ENCODE measurements at places on chromosomes 5 and 9.

GRCh38 chr5:34854459-34855174 lies 15.7 kb downstream of the TTC23L start:
- no peak for DNase-seq

- no peak for DNase-seq
Measured at GRCh38 chr5:130874861-130875417, 290.1 kb downstream of the HINT1 start.

DNA sequence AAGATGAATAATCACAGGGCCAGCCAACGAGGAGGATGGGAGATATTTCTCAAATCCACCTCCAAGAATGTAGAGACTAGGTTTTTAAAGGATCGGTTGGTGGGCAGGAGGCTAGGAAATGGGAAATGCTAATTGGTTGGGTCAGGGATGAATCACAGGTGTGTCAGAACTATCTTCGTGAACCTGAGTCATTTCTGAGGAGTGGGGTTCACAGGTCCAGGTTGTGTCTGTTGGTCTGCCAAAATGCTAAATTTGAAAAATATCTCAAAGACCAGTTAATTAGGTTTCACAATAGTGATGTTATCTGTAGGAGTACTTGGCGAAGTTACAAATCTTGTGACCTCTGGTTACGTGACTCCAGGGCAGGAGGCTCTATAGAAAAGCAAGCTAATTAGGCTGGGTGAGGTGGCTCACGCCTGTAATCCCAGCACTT lies 2.6 kb upstream of the PLAA start:
- no peak for DNase-seq

DNA sequence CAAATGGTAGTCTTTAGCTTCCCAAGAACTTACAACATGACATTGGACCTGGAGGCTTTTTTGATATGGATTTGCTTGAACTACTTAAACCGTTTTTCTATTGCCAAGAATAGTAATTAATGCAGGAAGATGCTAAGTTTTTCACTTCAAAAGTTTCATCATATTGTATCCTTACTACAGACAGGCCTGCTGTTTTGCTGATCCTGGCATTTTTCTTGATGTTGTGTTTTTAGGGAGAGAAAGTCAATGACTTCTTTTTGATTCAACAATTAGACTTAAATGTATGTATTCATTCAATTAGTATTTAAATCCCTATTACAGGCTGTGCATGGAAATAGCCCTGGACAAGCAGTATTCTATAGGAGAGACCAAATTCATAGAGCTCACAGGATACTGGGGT lies 172.7 kb downstream of the TRPM3 start:
- no peak for DNase-seq

- no peak for DNase-seq
Measured at GRCh38 chr5:165425594-165425993, 1920.2 kb downstream of the MAT2B start.

DNA sequence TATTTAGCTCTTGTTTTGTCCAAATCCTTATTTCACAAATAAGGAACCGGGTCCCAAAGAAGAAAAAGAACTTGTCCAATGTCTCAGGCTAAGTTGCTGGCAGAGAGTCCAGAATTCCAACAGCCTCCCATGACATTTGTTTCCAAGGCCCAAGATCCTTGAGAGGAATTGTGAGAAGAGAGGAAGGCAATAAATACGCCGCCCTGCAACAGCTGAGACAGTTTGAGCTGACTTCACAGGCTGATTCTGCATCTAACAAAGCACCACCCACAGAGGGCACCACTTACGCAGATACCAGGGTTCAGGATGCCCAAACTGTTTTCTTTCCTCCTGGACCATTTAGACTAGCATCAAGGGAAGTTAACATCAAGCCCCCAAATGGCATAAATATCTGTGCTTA lies 211.3 kb downstream of the FAM114A2 start:
- no peak for DNase-seq

DNA sequence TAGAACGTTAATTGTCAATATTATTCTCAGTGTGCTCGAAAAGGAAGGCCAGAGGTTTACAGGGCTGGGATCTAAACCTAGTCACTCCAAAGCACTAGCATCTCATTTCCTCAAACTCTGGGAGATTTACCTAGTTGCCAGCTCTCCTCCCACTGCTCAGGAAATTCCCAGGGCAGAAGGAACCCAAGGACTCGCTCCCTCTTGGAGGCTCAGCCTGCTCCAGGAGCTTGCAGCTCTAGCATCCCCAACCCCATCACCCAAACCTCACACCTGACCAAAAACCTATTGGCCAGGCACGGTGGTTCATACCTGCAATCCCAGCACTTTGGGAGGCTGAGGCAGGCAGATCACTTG lies 26.0 kb downstream of the SERINC5 start:
- no peak for DNase-seq

DNA sequence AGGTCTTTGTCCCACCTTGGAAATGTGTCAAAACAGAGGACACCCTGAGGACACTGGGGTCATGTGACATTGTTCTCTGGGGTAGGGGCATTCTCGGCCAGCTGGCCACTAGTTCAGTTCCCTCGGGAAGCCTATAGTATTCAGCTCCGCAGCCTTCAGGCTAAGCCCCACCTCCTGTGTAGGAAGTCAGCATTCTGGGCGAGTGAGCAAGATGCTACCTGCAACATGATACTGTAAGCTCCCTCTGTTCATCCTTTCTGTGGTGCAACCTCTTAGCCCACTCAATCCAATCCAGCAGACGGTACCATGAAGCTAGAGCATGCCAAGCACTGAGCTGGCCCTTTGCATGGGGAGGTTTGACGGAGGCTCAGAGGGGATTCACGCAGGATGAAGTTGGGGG lies 5.3 kb downstream of the NTNG2 start:
- no peak for DNase-seq

GRCh38 chr9:137682428-137683105 lies 63.8 kb downstream of the EHMT1 start:
- DNase-seq: no peak

DNA sequence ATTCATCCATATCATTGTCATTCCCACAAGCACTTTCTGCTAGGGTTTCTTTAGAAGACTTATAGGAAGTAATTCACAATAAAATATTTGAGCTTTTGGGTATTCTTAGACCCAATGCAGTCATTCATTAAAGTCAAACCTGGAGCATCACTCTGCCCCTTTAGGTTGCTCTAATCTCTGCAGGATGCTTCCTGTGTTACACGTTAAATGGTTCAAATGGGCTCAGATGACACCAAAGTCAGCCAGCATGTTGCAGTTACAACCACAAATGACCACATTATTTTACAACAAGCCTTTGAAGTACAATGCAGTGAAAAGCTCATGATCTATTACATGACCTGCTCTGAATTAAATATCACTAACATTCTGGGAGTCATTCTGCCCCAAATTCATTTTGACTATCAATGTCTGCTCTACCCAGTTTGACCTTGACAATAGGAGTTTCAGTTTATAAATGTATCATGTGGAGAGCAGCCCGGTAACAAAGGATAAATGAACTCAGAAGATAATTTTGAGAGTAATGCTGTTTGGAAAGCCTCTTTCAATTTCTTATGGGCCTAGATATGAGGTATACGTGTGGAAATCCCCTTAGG lies 668.6 kb upstream of the DMAC1 start:
- DNase-seq: no peak

GRCh38 chr5:154286557-154286956 lies 96.0 kb downstream of the GALNT10 start:
- no peak for DNase-seq

DNA sequence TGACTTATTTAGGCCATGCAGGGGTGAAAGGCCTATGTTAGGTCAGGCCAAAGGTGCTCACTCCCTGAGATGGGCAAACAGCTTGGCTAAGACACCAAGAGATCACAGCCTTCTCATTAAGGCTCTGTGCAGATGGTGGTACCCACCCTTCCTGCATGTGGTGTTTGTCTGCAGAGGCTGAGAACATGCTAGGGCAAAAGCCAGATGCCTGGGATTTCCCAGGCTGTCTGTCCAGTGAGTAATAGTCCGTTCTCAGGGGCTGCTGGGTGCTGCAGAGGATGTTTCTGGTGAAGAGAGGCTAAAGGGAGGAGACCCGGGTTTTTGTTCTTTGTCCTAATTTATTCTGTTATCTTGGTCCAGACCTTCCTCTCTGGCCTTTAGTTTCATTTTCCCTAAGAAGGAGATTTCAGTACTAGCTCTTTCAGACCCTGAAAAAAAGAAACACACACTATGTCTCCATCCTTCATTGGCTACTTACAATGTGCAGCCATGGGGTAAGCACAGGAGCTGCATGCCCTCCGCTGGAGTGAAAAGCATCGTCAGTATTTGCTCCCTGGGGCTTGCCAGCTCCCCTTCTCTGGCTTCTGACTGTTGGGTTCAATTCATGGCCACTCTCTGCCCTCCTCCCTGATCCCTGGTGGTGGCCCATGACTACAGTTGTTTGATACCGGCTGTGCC lies 23.4 kb upstream of the GLRA1 start:
- no peak for DNase-seq

DNA sequence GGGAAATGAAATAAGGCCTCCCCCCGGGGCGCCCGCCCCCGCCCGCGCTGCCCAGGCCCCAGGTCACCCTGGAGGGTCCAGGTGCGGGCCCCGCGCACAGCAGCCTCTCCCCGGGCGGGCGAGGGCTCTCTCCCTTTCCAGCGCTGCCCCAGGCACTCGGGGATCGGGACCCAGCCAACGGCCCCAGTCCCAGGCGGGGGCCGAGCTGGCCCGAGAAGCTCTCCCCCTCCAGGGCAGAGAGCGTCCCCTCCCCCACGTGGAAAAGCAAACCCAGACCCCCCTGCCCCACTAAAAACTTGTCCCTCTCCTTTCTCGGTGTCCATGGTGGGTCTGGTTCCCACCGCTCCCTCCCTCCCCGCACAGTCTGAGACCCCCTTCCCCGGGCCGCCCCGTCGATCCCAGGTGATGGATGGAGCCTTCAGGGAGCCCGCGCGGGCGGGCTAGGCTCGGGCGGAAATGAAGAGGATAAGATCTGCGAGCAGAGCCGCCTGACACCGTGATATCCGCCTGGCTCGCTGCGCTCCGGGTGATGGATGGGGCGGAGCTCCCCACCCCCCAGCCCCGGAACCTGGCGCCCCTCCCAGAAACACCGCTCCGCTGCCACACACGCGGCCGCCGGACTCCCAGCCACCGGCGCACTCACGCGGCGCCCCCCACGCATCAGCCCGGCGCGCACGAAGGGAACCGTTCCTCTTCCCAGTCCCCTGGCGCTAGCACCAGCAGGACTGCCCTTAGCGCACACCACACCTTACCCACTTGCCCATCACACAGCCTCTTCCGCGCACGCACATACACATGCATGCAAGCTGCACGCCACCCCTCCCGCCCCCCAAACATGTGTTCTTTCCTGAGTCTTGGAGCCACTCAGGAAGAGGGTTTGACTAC lies 81.7 kb upstream of the ZBTB43 start:
- DNase-seq: peak; percentile 73

GRCh38 chr5:85108471-85108870 lies 723.8 kb upstream of the EDIL3 start:
- no peak for DNase-seq

GRCh38 chr5:124104344-124104743 lies 592.4 kb downstream of the CSNK1G3 start:
- no peak for DNase-seq

DNA sequence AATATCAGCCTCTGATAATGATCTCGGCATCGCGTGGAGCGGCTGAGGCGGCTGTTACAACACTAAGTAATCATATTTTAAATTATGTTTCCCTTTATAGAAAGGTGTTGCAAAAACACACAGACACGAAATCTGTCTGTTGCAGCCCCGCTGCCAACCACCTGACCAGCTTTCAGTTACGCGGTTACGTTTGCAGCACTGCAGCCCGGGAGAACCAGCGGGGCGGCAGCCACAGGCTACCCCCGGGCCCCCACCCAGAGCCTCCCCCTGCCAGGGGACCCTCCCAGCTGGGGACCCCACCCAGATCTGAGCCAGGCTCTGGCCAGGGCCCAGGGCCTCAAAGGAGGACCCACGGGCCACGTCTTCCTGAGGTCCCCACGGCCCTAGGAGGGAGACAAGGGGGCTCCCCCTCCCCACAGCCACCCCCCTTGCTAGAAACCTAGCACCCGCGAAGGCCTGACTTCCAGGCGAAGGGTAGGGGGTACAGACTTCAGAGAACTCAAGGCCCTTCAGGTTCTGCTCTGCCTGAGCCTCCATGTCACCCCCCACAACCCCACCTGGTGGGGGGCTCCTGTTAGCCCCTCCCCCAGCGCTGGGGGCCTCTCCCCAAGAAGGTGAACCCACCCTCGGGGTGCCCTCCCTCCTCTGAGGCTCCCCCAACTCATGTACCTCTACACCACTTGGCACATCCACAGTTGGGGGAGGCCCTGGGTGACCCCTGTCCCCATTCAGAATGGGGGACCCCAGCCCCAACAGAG lies 6.0 kb downstream of the NACC2 start:
- DNase-seq: no peak

DNA sequence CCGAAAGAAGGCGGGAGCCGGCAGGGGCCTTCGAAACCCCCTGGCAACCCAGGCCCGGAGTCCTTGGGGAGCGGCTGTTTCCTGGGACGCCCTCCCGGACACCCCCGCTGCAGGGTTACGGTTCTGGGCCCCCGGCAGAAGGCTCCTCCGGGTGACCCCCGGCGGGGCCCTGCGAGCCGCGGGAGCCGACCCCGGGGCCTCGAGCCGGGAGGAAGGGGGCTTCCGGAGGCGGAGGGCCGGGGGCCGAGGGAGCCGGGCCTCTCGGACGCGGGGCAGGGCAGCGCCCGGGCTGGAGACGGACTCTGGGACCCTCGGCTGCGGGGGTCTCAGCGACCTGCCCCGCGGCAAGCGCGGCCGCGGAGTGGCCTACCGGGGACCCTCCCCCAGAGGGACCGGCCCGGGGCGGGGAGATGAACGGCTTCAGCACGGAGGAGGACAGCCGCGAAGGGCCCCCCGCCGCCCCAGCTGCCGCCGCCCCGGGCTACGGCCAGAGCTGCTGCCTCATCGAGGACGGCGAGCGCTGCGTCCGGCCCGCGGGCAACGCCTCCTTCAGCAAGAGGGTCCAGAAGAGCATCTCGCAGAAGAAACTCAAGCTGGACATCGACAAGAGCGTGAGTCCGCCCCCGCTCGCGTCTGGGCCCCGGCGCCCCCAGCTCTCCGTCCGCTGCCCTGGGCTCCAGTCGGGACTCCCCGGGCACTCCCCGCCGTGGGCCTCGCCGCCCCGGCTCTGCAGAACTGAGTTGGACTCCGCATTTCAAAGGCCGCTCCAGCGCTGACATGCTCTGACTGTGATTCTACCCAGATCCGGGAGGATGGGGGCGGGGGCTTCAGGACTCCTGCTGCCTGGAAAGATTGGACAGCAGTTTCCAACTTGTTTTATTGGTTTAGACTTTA lies 645 bp downstream of the SAP30L start:
- peak; percentile 39 for DNase-seq

Data from stimulated activated CD4-positive, alpha-beta T cell treated with anti-CD3 and anti-CD28 coated beads, Interleukin-4, amount 100 ng/mL, for 24 hours (primary cell).